ENCODE measurements at places on chromosomes 2 and 18.

GRCh38 chr2:88613921-88614320 lies 13.3 kb downstream of the EIF2AK3 start:
- DNase-seq: no peak

GRCh38 chr2:189566046-189566445 lies 14.5 kb downstream of the SLC40A1 start:
- no peak for DNase-seq

GRCh38 chr2:212973347-212973746 lies 178.1 kb downstream of the IKZF2 start:
- no peak for DNase-seq

GRCh38 chr2:197959383-197959782 lies 155.0 kb downstream of the PLCL1 start:
- DNase-seq: no peak

DNA sequence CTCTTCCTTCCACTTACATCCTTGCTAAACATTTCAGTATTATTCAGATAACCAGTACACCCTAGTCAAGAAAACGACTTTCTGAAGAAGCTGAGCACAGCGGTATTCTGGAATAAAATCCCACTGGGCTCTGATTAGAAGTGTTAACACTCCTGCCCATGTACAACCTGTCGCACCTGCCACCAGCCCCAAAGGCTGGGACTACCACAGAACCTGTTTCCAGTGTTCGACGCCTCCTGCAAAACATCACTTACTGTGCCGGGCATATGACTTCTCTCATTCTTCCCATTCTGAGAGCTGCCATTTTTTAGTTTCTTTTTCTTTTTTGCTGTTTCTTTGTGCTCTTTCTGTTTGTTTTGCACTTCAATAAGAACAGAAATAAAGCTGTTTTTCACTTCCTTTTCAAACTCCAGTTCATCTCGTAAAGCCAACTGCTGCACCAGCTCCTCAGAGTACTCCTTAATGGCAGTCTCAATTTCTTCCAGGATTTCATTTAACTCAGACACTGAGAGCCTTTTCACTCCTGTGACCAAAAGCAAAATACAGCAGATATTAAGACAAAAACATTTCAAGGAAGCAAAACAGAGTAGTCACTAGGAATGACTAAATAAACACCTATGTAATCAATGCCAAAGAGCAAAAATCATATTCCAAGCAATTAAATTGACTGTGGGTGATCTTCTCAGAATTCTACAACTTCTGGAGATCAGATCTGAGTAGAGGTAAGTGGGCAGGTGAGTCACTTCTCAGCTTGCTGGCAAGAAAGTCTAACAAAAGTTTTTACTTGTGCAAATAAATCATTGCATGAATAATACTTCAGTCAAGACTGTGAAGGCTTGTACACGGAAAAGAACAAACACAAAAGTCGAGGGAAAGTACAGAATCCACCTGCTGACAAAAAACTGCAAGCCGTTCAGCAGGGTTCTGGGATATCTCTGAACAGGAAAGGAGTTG lies 19.3 kb downstream of the FEZ2 start:
- no peak for DNase-seq

All from NCI-H2081 treated with DMSO at 0.1 percent for 48 hours (cell line).